ENCODE measurements at places on chromosomes 11 and 22.
A peak's percentile ranks its signal among the peaks of the same experiment; 100 is the strongest.

DNA sequence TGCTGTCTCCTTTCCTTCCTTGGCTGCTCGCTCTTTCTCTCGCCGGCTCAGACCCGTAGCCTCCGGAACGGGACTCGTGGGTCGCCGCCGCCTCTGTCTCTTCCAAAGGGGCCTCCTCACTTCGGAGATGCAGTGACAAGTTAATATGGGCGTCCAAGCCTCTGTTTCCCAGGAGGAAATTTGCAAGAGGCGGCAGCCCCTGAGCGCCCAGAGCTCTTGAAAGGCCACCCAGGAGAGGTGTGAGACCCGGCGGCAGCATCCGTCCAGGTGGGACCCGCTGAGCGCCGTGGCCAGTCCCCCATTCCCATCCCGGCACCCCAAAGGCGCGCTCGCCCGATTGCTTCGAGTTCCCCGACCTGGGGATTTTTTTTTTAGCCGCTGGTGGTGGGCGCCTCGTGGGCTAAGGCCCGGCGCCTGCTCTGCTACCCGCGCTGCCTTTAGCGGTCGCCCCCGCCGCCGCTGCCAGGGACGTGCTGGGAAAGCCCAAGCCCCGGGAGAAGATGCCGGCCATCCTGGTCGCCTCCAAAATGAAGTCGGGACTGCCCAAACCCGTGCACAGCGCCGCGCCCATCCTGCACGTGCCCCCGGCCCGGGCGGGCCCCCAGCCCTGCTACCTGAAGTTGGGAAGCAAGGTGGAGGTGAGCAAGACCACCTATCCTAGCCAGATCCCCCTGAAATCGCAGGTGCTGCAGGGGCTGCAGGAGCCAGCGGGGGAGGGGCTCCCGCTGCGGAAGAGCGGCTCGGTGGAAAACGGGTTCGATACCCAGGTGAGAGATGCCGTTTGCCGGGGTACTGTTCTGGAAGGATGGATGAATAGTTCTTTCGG, 772 bp downstream of the NAV2 start:
- DNase-seq = no peak

DNA sequence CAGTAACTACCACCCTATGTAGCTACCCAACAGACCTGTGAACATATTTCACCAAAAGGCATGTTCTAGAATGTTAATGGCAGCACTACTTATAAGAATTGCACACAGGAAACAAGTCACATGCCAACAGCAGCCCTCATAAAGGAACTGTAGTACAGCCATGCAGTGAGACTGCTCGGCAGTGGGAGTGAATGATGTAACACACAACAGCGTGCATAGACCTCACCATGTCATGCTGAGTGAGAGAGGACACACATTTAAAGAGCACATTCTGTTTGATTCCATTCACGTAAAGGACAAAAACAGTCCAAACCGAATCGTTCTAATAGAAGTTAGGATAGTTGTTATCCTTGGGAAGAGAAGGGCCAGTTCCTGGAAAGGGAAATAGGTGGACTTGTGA, 27.2 kb upstream of the KIRREL3 start:
- no peak for DNase-seq

DNA sequence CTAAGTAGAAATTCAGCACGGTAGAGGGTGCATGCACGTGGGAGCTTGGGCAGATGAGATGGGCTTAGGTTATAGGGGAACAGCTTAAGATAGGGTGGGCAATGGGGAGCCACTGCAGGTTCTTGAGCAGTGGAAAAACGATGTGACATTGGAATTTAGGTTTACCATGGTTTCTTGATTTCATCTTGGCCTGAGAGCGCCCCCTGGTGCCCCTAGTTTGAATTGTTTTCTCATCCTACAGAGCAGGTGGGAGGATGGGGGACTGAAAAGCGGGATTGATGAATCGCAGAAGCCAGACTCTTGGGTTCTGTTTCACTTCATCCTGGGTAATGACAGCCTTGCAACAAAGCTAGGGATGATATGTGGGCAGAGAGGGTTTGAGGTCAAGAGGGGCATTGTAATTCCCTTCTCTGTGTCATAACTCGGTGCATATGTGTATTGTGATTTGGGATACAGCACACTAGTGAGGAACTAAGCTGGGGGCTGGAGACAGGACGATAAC, 6.7 kb upstream of the MCAM start:
- peak; percentile 71 for DNase-seq

DNA sequence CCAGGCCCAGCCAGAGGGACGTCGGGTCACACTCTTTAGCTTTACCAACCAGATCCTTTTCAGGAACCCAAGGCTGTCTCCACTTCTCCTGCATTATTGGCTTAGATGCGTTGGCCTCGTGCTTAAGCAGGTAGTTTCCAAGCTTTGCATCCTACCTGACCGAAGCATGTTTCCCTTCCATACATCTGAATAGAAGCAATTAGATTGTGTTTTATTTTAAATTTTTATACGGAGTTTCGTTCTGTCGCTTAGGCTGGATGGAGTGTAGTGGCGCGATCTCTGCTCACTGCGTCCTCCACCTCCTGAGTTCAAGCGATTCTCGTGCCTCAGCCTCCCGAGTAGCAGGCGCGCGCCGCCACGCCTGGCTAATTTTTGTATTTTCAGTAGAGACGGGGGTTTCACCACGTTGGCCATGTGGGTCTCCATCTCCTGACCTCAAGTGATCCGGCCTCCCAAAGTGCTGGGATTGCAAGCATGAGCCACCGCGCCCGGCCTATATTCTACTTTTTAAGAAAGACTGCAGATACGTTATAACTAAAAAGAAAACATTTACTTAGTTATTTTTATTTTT, 677 bp downstream of the DYNC2H1 start:
- peak; percentile 20 for DNase-seq

- DNase-seq = peak; percentile 44
Observed at GRCh38 chr11:74311352-74311926, at the start of gene P4HA3. Gene P4HA3, minus strand, starts transcription at chr11:74311640. Its CDS starts 29 bp downstream, at chr11:74311611.

DNA sequence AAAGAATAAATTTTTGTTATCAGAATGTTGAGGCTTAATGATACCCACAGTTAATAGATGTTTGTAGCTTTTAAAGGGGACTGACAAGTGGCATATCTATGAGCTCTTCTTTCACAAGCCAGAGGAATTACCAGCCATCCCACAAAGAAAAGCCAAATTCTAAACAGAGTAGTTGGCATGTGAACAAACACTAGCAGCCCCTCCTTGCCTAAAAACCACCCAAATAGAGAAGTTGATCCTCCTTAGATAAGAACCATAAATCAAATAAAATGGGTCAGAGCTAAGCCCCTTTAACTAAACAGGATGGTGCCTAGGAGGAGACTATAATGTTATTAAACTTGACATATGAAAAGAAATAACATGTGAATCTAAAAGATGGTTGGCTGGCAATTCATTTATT, 11.4 kb downstream of the LPXN start:
- no peak for DNase-seq

DNA sequence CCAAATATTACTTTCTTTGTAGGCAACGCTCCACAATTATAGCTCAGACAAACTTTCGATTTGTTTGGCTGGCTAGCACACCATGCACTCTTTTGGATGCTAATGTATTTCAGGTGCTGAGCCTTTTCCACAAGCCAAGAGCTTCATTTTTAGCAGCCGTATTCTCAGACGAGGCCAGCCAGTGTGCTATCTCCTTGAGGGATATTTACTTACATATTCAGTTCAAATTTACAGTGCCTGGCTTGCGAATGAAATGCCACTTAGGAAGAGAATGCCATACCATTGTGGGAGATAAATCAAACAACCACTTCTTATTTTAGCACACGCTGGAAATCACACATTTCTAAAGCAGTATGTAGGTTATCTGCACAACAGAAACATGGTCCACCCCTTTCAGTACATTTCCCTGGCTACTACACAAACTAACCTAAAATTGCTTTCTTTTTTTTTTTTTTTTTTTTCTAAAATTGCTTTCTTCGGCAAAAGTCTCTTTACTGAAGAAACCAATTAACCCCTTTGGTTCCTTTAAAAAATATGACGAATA, 236.9 kb downstream of the CADM1 start:
- no peak for DNase-seq

Measured in NCI-H1105 (cell line).